Vein endothelial cell (primary cell): ENCODE measurements at places on chromosomes 1 and 21. TPM values are rescaled to one million over a fixed set of nuclear protein-coding genes. Genes with fewer than 3 reads are reported as not detected.

The HES2 gene
- total RNA-seq = 31.7 and 33.1 TPM in 2 replicates

The MAP1LC3C gene
- total RNA-seq = not detected in 2 replicates

The MCOLN3 gene
- under 0.01 TPM in 1 of 2 replicates, not detected in the other for total RNA-seq

The DAB1 gene
- under 0.01 TPM in 1 of 2 replicates, not detected in the other for total RNA-seq

The CRYAA gene
- not detected in 2 replicates for total RNA-seq

The CALML6 gene
- under 0.01 and 0.19 TPM in 2 replicates for total RNA-seq

The FNDC5 gene
- 0.33 and 0.48 TPM in 2 replicates for total RNA-seq

The SYPL2 gene
- total RNA-seq = under 0.01 TPM in 1 of 2 replicates, not detected in the other

The PAQR6 gene
- 0.33 and 0.57 TPM in 2 replicates for total RNA-seq

The TTLL7 gene
- 0.98 and 2.8 TPM in 2 replicates for total RNA-seq

The TMOD4 gene
- total RNA-seq = not detected in 2 replicates

The LMX1A gene
- total RNA-seq = not detected in 2 replicates

The INTS7 gene
- total RNA-seq = 16.3 and 18.2 TPM in 2 replicates

The OR2M3 gene
- total RNA-seq = not detected in 2 replicates

The ERG gene
- total RNA-seq = 153 and 170 TPM in 2 replicates
